ENCODE measurements at places on chromosomes 3 and 15.

- no peak for DNase-seq
Observed at GRCh38 chr3:71662056-71662455, 63.1 kb downstream of the EIF4E3 start.

DNA sequence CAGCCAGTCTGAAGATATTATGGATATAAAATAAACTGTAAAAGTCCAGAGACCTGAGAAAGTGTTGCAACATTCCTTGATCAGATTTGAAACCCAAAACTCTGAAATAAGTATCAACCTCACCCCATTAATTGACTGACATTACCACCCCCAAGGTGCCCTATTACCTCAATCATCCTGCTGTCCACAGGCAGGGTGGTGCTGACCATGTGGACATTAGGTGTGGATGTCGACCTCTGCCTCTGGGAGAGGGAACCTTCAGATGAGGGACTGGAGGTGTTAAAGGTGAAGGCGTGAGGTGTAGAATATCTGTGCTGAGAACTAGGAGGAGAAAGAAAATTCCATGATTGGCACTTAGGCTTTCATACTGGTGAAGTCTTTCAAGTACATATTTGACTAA is 47.1 kb downstream of the MKRN2 start:
- DNase-seq = no peak

DNA sequence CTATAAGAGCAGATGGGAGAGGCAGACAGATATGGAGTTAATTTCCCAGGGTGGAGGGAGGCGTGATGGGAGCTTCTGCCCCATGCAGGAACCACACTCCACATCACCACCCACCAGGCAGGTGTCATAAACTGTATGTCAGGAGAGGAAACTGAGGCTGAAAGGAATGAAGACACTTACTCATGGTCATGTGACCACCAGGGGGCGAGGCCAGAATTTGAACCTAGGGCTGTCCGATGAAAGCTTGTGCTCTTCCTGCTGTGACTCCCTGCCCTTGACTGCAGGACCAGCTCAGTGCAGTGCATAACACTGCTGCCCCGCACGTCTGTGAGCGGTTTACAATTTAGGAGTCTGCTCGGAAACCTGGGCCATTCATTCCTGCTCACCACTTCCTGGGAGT is 28.8 kb downstream of the NUP210 start:
- no peak for DNase-seq

DNA sequence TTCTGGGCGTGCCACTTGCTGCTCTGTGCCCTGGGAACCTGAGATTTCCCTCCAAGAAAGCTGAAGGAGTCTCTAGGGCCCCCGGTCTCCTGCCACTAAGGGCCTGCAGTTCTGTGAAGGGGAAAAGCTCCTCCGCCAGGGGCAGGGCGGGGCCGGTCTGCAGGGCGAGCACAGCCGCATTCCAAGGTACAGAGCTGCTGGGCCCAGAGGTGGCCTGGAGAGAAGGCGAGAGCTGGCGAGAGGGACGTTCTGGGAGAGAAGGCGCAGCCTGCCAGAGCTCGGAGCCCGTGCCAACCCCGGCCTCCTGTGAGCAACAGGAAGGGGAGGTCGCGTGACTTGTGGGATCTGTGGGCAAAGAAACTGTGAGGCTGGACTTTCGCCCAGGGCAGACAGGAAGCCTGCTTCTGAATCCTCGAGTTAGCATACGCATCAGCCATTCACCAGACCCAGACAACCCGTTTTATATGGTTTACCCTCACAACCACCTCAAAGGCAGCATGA is 500.4 kb downstream of the SHQ1 start:
- DNase-seq = peak; percentile 94

GRCh38 chr3:67647390-67647878 is 7.0 kb downstream of the SUCLG2 start:
- DNase-seq = peak; percentile 93

DNA sequence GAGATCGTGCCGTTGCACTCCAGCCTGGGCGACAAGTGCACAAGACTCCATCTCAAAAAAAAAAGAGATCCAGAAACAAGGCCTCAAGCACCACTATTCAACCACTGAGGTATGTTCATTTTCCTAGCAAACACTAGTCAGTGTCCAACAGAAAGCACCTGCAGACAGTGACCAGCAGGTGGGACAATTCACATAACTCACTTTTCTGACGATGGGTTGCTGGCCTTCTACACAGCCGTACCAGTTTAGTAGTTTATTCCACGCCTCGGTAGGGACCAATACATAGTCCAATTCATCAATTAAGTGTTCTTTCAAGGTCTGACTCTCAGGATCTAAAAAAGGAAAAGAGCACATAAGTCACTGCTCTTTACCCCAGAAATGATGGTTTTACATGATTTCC is 12.4 kb downstream of the USP4 start:
- DNase-seq = peak; percentile 37

- no peak for DNase-seq
Observed at GRCh38 chr3:40911264-40911663, 288.0 kb upstream of the CTNNB1 start.

DNA sequence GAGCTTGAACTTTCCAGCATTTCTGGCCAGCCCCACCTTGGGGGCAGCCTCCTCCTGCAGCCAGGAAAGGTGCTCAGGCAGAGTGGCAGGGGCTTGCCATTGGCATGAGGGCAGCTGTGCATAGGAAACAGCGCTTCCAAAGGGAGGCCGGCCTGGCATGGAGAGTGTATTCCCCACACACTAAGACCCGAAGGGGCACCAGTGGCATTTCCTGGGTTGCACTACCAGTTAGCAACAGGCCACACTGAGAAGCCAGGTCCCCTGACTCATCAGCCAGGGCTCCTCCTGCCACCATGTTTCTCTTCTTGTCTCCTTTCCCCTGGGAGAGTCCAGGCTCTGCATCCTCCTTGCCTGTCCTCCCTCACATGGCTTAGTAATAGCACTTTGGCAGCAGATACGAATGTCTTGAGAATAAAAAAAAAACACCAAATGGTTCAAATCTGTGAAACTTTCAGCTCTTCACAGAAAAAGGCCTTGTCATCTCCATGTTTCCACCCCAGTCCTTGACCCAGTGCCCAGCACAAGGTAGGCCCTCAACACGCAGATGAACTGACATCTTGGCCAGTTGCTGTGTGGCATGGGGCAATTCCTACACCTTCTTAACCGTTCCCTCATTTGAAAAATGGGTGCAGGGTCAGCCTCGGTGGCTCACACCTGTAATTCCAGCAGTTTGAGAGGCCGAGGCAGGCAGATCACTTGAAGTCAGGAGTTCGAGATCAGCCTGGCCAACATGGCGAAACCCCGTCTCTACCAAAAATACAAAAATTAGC is 180.4 kb downstream of the SMAD6 start:
- peak; percentile 59 for DNase-seq

DNA sequence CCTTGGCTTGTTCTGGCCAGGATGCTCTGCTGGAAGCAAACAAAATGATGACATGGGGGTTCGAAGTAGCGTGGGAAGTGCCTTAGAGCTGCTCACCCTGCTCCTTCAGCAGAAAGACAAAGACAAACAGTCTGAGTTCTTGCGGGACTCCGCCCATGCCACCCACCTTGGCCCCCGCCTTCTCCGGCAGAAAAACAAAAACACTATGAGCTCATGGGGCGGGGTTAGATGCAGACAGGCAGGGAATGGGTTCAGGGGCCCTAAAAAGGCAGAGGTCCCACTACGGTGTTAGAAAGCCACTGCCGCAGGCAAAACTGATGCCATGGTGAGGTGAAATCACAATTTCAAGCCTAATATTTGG is 9.7 kb upstream of the NCKIPSD start:
- DNase-seq = peak; percentile 77

DNA sequence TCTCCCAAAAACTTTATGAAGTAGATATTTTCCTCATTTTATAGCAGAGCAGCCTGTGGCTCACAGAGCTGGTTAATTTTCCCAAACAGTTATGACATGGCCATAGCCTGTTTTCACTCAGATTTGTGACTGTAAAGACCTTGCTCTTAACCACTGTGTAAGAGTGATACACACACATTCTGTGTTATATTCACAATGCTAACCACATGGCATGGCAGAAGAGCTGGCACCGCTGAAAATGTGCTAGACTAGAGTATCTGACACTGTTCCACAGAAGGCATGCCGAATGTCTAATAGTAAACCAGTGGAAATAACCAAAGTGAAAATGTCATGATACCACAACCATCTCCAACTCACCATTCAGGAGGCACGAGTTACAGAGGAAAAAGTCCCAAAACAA is 71.8 kb downstream of the PEX5L start:
- DNase-seq = no peak

GRCh38 chr3:144652573-144652972 is 681.0 kb downstream of the DIPK2A start:
- peak; percentile 24 for DNase-seq

- no peak for DNase-seq
Observed at GRCh38 chr3:109608574-109608973, 271.2 kb upstream of the DPPA4 start.
